ENCODE measurements at places on chromosomes 3 and 15.

- peak; percentile 68 for DNase-seq
Observed at GRCh38 chr15:70258369-70259027, 160.8 kb upstream of the TLE3 start.

- DNase-seq: no peak
Observed at GRCh38 chr3:45864760-45865519, 21.4 kb upstream of the CCR9 start.

GRCh38 chr3:195451373-195452015, 8.7 kb upstream of the ACAP2 start:
- no peak for DNase-seq

DNA sequence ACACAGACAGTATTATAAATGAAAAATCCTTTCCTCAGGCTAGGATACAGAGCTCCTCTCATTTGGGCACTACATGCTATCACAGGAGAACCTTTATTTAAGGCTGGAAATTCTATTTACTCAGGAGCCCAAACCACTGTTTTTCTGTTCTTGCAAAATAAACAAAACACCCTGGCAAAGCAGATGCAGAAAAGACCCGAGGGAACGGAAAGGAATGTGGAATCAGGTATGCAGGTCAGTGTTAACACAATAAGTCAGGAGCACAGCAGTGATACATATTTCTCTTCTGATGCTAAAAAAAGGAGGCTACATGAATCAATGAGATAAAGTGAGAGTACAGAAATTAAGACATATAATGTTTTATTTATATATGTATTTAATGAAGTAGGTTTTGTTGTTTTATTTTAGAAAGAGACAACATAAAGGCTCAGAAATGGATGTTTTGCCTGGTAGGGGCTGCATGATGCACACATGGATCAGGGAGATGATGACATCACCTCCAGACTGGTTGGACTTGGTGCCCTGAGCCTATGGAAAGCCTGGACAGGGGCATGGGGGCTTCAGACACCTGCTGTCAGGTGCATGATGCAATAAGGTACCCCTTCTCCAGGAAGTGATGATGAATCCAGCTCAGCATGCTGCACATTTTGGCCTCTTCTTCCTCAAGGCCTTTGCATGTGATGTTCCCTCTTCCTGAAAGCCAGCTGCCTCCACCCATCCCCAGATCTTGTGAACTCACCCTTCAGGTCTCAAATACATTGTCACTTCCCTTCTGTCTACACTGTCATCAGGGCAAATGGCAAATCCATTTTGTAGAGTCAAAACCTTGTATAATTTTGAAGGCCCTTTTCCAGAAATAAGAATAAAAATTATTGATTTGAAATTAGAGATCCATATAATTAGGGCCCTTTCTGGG, 19.1 kb upstream of the RBP1 start:
- DNase-seq: no peak

GRCh38 chr3:78665101-78665500, 1102.7 kb downstream of the ROBO1 start:
- no peak for DNase-seq

DNA sequence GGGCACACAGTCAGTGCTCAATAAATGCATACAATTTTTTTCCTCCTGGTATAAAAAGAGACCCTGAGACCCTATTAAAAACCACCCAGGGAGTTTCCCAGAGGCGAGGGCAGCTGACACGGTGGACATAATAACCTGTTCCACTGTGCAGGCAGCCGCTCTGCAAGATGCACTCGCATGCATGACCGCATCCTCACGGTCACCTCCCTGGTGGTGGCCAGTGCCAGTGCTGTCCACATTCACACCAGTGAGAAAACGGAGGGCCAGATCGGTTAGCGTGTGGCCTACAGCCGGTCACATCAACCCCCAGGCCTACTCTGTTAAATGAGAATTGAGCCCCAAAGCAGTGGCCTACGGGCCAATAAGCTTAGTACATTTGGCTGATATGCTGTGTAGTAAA, 24.8 kb downstream of the SH3BP5 start:
- no peak for DNase-seq

DNA sequence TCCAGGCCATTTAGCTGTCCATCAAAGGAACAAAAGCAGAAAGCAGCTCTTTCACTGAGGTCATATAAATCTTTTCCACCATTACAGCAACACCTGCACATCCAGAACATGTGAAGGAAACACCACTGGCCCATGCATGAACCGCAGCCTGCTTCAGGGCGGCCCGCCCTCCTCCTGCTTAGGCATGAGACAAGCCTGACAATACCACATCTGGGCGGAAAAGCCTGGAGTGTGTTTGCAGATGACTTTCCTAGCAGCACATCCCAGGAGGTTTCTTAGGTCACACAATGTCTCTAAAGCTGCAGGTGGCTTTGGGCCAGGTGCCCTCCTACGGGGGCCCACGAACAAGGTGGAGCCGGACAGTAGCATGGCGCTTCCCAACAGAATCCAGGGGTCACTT, 19.6 kb downstream of the CYFIP1 start:
- DNase-seq: no peak

DNA sequence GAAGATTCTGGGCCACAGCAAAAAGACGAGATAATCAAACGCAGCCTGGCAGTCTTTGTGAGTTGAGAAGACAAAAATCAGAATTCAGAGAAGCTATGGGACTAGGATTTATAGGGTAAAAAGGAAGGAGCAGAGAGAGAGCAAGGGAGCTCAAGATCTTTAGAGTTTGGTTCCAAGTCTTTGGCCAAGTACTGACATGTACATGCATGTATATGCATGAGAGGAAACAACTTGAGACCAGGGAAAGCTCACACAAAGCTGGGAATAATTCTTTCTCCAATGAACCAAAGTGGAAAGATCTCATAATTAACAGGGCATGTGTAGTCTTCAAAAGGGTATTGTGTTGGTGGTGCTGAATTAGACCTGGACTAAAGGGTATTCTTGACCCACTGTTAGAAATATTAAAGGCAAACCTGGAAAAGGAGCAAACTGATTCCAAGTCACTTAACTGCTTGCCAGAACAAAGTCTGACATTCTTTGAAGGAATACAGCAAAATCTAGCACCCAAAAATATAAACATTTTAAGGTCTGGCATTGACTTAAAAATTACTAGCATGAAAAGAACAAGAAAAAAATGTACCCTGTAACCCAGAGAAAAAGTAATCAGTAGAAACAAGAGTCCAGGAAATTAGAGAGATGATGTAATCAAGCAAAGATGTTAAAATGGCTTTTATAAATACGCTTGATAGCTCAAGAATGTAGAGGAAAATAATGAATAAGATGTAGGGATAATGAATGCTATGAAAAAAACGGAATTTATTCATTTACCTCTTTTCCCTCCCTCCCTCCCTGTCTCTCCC, 226.0 kb upstream of the CGNL1 start:
- no peak for DNase-seq

DNA sequence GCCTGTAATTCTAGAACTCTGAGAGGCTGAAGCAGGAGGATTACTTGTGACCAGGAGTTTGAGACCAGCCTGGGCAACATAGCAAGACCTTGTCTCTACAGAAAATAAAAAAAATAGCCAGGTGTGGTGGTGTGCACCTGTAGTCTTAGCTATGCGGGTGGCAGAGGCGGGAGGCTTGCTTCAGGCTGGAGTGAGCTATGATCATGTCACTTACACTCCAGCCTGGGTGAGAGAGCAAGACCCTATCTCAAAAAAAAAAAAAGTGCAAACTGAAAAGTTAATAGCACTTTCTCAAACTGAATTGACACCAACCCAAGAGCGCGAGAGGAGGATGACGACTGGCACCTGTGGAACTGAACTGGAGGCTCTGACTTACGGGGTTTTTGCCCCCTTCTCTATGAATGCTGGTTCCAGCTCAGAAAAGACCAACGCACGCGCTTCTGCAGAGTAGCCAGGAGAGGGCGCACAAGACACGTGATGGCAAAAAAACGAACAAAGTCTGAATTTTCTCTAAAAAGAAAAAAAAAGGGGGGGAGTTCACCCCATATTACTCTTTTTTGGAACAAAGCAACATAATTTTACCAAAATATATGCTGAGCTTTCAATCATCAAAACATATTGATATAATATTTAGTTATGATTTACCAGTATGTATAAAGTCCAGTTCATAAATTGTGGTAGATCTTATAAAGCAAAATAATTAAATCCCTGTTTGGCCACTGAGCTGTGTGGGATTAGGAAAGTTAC, 23.7 kb downstream of the CFAP92 start:
- peak; percentile 48 for DNase-seq

GRCh38 chr3:14550651-14551611, 10.8 kb upstream of the GRIP2 start:
- no peak for DNase-seq

DNA sequence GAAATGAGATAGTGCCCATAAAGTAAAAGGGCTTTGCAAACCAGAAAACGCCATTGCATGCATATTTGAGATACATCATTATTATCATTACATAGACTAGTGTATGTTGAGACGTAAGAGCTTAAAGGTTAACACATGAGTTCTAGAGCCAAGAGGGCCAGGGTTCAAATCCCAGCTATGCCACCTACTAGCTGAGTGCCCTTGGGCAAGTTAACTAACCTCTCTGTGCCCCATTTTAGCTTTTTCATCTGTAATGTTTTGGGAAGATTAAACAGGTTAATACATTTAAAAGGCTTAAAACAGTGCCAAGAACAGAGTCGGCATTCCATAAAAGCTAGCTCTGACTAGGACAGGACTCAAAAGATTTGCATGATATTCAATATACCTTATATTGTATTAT, 22.8 kb downstream of the IQSEC1 start:
- DNase-seq: no peak

DNA sequence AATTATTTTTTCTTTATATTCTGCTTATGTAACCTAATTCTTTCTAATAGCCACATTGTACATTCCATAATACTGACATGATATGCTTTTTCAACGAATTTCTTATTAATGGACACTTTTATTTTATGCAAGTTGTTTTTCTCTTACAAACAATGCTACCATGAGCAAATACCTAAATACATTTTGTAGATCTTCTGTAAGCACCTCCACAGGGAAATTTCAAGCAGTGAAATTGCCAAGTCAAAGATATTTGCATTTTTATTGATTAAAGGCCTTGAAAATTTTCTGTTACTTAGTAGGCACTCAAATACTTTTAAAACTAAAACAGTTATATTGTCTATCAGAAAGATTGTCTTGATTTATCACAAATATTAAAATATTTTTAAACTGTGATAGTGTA, 79.6 kb upstream of the C3orf49 start:
- no peak for DNase-seq

DNA sequence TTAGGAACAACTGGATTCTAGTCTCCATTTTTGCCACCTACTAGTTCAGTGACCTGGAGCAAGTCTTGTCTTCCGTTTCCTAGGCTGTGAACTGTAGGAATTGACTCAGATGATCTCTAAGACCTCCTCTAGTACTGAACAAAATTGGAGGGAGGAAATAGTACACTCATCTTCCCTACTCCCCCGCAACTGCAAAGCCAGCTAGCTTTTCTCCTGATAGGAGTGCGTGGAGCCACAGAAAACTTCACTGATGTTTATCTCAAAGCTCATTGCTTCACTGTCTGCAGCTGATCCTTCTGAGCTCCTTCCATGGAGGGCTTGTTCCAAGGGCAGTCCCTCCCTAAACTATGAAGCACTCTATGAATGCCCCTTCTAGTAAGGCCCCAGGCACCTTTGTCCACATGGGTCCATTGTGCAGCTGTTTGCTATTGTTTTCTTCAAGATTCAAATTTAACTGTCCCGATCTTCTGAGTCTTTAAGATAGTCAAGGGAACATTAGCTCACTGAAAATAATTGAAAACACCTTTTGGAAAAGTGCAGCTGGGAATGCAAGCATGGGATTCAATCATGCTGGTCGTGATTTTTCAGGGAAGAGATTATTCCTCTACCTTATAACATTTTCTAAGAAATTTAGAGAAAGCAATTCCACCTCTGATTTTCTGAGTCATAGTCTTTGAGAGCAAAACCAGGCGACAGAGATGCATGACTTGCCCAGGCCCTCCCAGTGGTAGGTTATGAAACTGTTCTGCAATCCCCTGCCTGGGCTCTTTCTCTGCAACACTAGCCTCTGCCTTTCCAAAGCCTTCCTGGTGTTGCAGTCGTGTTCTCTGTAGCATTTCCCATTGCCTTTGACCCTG, 24.3 kb downstream of the FILIP1L start:
- DNase-seq: no peak

- no peak for DNase-seq
Observed at GRCh38 chr3:49775538-49775937, 10.8 kb downstream of the IP6K1 start.

DNA sequence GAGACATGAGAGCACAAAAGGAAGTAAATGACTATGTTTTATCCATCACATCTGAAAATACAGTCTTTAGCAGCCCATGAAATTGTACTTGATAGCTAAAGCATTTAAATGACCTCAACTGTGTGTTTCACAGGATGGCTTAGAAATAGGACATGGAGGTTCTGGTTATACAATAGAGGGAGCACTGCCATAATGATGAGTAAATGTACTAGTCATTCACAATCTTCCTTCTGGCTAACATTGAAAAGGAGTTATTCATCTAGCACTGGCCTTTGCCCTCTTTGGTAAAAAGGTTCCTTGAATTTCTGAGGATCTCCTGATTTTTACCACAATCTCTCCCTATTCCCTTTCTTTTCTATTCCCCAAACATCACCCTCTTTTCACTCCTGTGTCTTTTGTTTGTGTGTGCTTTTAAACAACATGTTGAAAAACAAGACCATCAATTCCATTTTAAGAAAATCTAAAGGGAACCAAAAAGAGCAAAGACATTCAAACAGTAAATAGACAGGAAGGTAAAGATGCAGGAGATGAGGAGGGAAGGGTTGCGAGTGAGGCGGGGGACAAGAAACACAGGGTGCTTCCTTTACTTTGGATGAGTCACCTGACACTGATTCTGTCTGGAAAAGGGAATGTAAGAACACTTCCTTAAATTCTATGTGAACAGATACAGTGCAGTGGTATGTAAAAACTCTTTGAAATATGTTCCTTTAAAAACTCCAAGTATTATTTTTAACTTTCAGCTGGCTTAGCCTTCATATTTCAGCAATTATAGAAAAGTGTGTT, 619.0 kb downstream of the MECOM start:
- DNase-seq: no peak

- no peak for DNase-seq
Observed at GRCh38 chr15:73870700-73871408, 2.5 kb upstream of the TBC1D21 start.

DNA sequence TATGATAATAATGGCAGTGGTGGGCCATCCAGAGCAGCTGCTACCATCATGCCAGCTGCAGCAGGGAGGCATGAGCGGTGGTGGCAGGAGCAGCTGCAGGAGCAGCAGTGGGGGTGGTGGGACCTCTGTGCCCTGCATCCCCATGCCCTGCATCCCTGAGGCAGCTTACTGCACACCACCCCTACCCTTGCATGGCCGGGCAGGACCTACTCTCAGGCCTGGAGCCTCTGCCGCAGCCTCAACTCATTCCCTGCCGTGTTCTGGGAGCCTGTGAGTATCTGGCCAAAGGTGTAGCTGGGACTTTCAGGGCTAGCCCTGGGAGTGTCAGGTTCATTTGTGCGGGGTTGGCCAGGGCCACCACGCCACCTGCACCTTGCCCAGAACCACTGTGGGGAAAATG, 3.3 kb upstream of the XCR1 start:
- DNase-seq: no peak

DNA sequence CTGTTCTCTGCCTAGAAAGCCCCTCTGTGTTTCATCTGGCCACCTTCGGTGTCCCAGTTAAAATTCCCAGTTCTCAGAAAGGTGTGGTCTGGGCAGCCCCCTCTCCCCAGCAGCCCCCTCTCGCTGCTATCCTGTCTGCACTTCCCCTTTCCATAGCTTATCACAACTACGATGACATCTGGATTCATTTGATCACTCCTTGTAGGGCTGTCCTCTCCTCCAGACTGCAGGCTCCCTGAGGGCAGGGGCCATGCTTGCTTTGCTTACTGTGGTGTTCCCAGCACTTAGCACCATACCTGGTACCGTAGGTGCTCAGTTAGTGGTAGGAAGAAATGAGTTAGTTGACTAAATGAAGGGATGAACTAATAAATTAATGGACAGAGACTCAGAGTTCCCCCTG, 26.3 kb upstream of the GOLGA6C start:
- DNase-seq: no peak
